ENCODE measurements at places on chromosomes 4 and X.

- DNase-seq, result no peak
Observed at GRCh38 chr4:81690871-81691270, 219.2 kb upstream of the RASGEF1B start.

- no peak for DNase-seq
Observed at GRCh38 chrX:149074398-149074797, 430.7 kb downstream of the IDS start.

DNA sequence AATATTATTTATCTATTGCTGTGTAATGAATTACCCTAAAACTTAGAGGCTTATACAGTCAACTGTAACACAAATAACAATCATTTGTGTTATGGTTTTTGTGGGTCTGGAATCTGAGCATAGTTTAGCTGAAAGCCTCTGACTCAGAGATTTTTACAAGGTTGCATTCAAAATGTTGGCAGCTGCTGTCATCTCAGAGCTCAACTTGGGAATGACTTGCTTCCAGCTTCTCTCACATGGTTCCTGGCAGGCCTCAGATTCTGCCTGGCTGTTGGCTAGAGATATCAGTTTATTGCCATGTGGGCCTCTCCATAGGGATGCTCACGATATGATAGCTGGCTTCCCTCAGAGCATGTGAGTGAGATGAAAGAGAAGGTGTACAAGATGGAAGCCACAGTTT is 70.2 kb upstream of the BRWD3 start:
- DNase-seq, result no peak

GRCh38 chr4:15956179-15956850 is 6.7 kb downstream of the FGFBP2 start:
- DNase-seq, result peak; percentile 82

- DNase-seq, result no peak
Observed at GRCh38 chrX:33205321-33205720, 6.0 kb downstream of the DMD start.

- DNase-seq, result no peak
Observed at GRCh38 chr4:68324519-68325262, 25.2 kb downstream of the YTHDC1 start.

DNA sequence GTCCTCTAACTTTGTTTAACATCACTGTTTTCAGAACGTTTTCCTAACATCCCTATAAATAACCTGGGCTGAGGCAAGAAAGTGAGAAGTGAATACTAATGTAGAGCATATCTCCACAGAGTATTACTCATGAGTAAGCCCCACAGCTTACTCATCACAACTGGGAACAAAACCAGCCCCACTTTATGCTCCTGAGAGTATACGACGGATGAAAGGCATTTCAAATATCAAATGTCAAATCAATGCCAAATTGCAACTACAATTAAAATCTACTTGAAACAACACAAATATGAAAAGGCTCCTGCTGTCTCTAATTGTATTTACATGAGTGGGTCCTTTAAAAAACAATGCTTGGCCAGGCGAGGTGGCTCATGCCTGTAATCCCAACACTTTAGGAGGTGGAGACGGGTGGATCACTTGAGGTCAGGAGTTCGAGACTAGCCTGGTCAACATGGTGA is 41.2 kb downstream of the SH3RF1 start:
- no peak for DNase-seq

GRCh38 chrX:154300816-154301215 is 5.2 kb downstream of the TKTL1 start:
- no peak for DNase-seq

- no peak for DNase-seq
Observed at GRCh38 chr4:99991741-99992140, 41.7 kb upstream of the H2AZ1 start.

- DNase-seq, result no peak
Observed at GRCh38 chrX:13689741-13690211, 848 bp downstream of the RAB9A start.

DNA sequence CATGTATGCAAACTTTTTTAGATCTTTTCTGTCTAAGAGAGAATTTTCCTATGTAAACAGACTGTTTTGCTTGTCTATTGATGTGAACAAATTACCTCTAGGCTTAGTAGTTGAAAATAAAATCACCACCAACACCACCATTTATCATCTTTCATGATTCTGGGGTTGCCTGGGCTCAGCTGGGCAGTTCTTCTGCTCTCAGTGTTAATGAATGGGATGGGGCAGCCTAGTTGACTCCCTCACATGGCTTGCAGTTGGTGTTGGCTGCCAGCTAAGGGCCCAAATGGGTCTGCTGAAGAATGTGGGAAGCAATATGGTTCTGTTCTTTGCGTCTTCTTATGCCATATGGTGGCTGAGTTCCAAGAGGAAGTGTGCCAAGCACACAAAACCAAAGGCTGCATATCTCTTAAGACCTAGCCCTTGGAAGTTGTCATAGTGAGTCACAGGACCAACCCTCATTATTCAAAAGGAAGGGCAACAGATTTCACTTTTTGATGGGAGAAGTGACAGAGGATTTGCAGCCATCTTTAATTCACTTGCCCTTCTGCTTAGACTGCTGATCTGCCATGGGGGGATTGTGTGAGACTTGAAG is 17.9 kb downstream of the REELD1 start:
- no peak for DNase-seq

DNA sequence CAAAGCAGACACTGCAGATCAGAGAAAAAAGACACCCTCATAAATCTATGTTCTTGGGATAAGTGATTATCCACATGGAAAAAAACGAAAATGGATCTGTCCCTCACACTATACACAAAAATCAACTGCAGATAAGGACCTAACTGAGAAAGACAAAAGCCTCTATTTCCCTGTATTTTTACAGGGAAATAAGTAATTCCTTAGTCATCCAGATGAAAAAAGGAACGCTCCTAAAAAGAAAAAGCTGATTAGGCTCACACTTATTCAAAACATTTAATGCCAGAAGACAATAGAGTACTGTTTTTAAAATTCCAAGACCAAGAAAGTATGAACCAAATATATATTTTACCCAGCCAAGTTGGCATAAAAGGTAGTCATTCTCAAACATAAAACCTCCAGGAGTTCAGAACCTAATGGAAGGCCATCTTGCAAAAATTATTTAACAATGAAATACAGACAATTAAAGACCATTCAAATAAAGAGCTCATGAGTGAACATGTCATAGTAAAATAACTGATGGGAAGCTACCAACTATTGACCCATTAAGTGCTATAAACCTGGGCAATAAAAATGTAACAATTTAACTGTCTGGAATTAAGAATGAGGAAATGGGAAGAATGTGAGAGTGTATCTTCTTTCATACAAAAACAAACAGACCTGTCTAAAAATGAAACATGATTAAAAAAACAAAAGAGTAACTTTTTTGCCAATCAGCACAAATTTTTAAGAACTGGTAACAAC is 20.4 kb downstream of the PAPSS1 start:
- no peak for DNase-seq

- no peak for DNase-seq
Observed at GRCh38 chrX:3609810-3610209, 103.6 kb downstream of the PRKX start.

DNA sequence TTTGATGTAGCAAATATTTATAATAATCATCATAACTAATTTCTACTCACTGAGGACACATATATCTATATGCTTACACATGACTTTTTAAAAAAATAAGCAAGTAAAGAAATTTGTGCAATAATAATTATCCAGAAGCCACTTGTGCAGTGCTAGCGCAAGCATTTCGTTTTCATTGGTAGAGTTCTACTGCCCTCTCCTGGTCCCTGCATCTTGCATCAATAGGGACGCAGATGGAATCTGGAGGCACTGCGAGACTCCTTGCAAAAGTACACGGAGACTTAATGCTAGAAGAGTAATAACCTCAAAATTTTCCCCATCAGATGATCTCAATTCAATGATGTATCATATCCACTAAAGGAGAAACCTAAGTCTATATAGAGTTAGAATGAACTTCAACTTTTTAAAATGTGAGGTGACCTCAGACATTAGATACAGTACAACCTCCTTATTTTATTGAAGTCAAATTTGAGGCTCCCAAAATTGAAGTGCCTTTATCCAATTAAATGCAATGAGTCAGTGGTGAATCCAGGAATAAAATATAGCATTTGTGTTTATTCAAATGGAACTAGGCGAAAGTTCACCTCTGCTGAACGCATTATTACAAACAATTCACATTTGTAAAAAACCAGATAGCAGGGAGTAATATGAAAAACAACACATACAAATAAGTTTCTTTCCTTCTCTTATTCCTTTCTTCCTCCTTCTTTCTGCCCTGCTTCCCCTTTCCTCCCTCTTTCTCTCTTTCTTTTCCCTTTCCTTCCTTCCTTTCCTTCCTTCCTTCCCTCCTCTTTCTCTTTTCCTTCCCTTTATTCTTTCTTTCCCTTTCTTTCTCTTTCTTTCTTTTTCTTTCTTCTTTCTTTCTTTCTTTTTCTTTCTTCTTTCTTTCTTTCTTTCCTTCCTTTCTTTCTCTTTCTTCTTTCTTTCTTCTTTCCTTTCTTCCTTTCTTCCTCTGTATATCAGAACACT is 450.0 kb downstream of the ANKRD50 start:
- DNase-seq, result peak; percentile 2

DNA sequence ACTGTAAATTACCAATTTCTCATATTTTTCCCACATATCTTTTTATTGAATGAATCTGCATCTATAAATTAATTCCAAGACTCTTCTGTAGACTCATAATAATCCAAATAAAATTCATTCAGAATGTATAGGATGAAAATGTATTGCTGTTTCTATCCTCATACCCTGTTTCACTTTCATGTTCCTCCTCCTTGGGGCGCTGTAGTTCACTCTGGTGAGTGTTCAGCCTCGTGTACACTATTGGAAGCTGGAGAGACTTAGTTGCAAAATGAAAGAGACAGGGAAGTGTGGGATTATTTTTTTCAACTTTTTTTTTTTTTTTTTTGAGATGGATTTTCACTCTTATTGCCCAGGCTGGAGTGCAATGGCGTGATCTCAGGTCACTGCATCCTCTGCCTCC is 296.1 kb downstream of the TLL1 start:
- DNase-seq, result no peak

DNA sequence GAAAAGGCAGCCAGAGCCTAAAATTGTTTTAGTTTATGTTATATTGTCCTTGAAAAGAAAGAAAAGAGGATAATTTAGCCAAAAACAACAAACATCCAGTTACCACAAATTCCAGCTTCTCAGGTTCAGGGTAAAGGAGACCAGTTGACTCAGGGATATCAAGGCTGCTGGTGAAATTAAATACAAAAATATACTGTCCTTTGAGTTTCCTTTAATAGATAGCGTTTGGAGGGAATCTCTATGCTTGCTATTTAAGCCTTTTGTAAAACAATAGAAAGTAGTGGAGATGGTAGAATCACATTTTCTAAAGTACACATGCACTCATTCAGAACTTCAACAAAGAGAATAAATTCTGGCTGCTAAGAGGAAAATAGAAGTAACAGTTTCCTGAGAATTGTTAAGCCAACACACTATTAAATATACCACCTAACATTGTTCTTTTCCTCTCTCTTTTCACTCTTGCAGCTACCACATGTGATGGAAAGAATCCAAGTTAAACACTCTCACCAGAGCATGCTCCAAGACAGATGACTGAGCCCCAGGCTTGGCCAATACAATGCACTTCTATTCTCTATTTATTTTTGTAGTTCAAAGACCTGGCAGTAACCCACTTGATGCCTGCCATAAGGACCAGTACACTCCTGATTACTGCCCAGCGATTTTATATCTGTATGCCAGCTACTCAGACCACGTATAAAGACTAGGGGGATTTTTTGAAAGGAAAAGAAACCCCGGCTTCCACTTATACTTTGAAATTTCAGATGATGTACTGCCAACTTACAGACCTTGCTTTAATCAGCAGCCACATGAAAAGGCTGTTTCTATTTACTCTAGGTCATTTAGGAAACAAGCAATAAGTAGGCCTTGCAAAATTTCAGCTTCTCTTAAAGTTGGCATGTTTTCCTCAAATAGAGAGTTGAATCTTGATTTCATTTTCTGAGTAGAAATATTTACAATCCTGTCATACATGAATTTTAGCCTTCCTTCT is 756.9 kb downstream of the FAT4 start:
- DNase-seq, result no peak

GRCh38 chr4:17875402-17876070 is 64.8 kb downstream of the NCAPG start:
- no peak for DNase-seq

GRCh38 chr4:184533908-184534307 is 59.6 kb upstream of the IRF2 start:
- DNase-seq, result no peak

DNA sequence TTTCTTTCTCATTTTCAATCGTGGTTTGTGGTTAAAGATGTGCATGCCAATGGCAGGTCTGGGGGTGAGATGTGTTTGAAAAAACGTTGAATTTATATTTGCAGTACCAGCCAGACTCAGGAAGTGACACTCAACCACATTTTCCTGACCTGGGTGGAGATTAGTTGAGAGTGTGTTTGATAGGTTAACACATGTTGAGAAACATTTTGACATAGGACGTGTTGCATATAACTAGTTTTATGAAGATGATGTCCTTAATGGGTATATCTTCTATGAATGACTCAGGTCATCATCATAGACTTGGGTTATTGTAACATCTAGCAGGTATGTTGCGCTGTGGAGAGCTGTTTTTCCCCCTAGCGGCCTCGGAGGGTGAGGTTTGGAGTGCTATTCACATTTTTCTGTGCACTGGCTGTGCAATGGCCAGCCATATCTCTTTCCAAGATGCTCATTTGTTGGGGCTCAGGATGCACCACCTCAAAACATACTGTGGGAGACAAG is 21.7 kb upstream of the CD38 start:
- peak; percentile 66 for DNase-seq

GRCh38 chr4:5962416-5962815 is 55.8 kb downstream of the C4orf50 start:
- DNase-seq, result no peak

DNA sequence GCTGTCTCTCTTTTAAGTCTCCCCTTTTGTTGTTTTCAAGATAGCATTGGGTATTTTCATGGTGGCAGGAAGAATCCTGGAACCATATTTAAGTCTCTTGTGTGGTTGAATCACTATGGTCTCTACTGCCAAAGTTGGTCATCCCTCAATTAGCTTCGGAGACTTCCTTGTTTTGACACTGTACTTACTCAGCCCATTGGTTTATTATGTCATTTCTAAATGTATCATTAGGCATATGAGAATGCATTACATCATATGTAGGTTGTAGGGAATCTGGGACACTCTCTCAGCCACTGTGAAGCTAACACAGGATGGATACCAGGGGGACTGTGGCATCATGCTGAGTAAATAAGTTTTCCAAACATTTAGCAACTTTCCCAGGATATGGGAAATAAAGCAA is 211.8 kb downstream of the DTHD1 start:
- DNase-seq, result no peak

DNA sequence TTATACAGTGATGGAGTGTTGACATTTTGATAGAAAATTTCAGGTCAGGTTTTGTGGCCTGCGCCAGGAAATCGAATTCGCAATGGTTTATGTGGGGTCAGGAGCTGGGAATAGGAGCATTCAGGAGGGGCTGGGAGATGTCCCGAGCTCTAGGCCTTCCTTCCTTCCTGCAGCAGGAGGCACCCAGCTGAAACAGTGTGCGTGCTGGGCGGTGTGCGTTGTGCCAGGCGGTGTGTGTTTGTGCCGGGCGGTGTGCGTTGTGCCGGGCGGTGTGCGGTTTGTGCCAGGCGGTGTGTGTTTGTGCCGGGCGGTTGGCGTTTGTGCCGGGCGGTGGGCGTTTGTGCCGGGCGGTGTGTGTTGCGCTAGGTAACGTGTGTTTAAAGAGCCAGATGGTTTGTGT is 1.7 kb downstream of the UVSSA start:
- DNase-seq, result no peak

- DNase-seq, result no peak
Observed at GRCh38 chrX:130263016-130263415, 5.7 kb downstream of the ZNF280C start.

GRCh38 chrX:129115104-129115503 is 408.2 kb downstream of the SMARCA1 start:
- DNase-seq, result no peak

All from T-cell (primary cell).